ENCODE measurements at places on chromosomes 16 and 17.

- DNase-seq: no peak
Observed at GRCh38 chr16:4200781-4201137, 41.1 kb downstream of the SRL start.

- no peak for DNase-seq
Observed at GRCh38 chr16:1677942-1678499, at the start of gene JPT2. Gene JPT2 (plus strand): TSS chr16:1678279. CDS start chr16:1678313, 34 bp downstream.

DNA sequence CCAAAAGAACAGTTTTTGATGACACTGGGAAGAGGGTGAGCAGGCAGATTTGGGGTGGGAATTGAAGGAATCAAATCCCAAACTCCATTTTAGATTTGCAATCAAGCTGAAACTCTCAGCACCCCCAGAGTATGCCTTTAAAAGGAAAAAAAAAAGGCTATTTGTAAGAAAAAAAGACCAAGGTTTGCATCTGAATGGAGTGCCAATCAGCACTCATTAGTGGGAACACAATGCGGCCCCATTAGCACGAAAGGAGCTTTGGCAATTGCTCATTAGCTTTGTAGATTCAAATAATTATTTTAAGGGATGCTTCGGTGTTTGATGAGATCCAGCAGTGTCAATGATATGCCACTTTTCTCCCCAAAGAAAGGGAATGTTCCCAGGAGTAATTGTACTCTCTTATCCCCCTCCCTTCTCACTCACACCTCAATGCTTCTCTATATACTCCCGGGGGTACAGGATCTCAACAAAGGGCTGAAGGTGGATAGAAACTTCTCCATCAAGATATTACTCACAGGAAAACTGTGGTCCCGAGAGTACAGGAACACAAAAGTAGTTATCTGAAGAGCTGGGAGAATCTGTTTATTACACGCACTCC is 32.2 kb downstream of the CHP2 start:
- DNase-seq: no peak

- DNase-seq: no peak
Observed at GRCh38 chr17:30780343-30780742, 44.1 kb downstream of the CRLF3 start.

- DNase-seq: no peak
Observed at GRCh38 chr17:76720941-76721340, 5.5 kb downstream of the JMJD6 start.

GRCh38 chr17:21292867-21293830 is 8.6 kb downstream of the MAP2K3 start:
- no peak for DNase-seq
